Thoracic aorta (tissue), 2 donors: ENCODE measurements at places on chromosomes 3 and 15. TPM values are rescaled to one million over a fixed set of nuclear protein-coding genes. Genes with fewer than 3 reads are reported as not detected.

The TM4SF18 gene
- total RNA-seq, result 4.9 TPM

GRCh38 chr3:58336135-58336882 lies 3.6 kb downstream of the PXK start:
- no peak for DNase-seq

- no peak for DNase-seq
These were observed 6.3 kb downstream of the CCNB2 start for GRCh38 chr15:59111251-59111650.

DNA sequence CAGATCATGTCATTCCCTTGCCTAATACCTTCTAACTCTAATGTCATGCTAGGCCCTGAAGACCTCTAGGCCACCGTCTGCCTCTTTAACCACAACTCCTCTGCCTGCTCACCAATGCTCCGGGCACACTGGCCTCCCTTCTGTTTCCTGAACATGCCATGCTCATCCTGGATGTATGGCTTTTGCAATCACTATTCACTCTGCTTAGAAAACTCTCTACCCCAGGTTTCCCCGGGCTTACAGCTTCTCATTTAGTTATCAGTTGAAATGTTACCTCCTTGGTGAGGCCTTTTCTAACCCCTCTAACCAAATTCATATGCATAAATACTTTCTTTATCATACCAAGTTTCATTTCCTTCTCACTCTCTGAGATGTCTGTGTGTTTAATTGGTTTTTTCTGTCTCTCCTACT lies 727.8 kb upstream of the CFAP20DC start:
- no peak for DNase-seq

DNA sequence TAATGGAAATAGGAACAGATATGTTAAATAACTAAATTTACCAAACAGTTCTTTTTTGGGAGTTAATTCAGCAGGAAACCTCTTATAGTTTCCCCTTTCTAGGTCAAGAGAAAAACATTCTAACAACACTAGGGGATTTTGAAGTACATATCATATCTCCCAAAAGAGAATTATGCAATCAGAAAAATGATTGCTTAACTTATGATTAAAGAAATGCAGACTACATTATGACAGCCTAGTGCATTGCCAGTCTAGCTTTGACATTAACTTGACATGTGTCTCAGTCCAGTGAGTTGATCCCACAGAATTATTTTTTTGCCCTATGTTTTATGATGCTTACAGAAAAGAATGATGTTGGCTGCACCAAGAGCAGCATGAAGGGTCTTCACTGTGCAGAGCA lies 31.7 kb upstream of the NPHP3 start:
- no peak for DNase-seq

DNA sequence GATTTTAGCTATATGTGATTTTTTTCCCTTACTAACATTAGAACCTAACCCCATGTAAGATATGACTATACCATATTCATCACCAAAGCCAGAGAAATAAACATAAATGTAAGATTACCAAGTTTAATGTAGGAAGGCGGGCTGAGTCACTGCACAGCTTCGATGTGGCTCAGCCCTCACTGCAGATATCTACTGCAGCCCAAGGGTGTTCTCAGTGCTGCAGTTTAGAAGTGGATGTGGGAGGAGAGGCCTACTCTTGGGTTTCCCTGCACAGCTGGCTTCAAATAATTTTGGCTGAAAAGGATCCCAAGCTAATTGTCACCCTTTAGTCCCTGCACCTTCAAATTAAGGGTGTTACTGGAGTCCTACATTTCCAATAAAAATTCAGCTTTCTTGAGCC lies 9.3 kb downstream of the ARPP19 start:
- DNase-seq, result no peak

DNA sequence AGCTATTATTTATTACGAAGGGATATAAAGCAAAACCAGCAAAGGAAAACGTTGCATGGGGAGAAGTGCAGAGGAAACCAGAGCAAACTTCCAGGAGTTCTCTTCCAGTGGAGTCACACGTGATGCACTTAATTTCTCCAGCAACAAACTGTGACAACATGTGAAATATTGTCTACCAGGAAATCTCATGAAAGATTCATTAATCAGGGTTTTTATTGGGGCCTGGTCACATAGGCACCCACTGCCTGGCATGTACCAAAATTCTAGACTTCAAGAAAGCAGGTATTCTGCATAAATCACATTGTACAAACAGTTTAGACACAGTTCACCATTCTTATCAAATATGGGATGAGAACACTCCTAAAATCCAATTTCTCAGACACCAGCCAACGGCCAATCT lies 5.4 kb upstream of the TFG start:
- DNase-seq, result no peak

DNA sequence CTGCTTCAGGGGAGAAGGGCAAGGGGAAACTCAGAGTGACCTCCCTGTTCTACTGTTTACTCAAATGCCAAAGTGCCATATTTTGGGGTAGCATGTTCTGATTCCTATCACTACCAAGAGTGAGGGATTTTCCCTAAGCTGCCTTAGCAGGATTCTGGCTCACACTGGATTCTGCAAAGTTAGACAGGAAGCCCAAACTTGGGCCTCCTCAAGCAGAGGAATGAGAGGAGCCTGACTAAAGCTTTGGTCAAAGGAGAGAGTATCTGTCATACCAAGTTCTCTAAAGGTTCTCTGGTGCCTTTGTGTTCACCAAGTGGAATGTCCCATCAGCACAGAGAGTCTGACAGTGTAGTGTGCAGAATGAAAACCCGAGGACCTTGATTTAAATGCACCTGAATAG lies 8.8 kb upstream of the RARB start:
- DNase-seq, result no peak

DNA sequence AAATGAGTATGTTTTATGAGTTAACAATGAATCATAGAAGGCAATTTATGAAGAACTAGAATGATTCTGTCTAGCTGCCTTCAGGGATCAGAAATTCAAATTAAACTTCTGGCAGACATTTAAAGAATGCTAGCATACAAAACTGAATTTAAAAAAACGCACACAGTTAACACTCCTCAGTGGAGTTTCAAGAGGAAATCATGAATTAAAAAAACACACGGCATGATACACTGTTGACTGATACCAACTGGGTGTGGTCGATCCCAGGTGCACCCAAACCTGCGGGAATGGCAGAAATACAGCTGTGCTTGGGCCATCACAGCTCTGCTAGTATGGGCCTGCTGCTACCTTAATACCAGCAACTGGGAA lies 526.0 kb downstream of the FOXP1 start:
- DNase-seq, result no peak

- no peak for DNase-seq
These were observed 602.6 kb downstream of the PYDC2 start for GRCh38 chr3:192063570-192063969.

DNA sequence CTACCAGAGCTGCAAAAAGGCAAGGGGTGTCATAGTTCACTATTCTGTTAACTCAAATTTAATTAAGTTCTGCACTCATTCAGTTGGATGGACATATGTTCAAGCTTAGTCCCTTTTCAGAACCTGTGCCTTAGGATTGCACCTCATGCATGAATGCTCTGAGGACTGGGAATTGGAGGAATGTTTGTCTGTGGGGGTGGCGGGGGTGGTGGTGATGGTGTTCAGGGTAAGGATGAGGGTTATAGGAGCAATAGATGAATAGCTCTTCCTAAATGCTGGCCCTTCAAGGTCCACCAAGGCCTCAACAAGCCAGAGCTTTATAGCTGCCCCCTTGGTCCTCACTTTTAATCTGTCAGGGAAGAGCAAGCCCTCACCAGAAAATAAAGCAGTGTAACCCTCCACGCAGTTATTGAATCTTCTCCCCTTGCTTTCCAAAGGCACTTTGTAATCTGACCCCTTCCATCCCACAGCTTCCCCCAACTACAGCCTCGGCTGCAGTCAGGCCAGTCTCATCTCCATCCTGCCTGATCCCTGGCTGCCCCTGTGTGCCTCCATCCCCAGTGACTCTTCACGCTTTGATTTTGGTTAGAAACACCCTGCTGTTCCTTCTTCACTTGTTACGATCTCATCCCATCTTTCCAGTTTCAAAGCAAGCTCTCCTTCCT lies 221.6 kb upstream of the LMCD1 start:
- DNase-seq, result no peak

- no peak for DNase-seq
These were observed 116.2 kb upstream of the LSAMP start for GRCh38 chr3:116561529-116561928.

DNA sequence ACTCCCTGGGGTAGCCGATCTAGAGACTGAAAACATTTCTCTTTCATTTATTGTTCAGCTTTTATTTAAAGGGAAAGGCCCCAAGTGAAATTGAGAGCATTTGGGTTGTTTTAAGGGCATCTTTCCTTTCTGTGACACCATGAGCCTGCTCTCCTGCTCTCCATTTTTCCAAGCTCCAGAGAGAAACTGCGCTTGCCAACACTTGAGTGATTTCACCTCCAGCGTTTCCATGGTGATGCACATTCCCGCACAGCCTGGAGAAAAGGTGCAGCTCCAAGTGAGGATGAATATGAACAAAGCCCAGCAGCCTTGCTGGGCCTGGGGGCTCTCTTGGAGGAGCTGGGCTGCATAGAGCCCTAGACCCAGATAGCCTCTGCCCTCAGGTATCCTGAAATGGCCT lies 159.2 kb upstream of the PPP2R3A start:
- no peak for DNase-seq

- peak; percentile 77 for DNase-seq
These were observed 30.6 kb downstream of the CMTM7 start for GRCh38 chr3:32421991-32422859.

DNA sequence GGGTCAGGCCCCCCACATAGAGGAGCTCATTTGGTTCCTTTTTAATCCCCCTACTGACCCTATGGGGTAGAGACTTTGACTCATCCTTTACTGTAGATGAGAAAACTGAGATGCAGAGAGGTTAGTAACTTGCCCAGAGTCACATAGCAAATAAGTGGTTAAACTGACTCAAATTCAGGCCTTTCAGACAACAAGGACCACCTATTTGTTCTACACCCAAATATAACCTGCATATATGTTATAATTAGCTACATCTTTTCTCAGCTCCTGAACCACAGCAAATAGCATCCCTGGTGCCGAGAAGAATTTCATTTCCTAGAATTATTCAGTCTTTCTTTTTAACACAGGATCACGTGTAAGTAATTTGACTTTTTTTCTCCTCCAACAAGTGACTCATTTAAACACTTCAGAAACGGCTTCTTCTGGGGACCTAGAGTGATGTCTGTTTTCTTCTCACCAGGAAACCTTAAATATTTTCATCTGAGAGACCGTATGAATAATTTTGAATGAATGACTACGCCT lies 57.4 kb downstream of the MGLL start:
- DNase-seq, result no peak

The HTR3E gene
- total RNA-seq, result not detected

The CLDN16 gene
- not detected for total RNA-seq

The ECE2 gene
- total RNA-seq, result not detected

- no peak for DNase-seq
These were observed 64.8 kb upstream of the SATB1 start for GRCh38 chr3:18489939-18490338.

The FOXB1 gene
- total RNA-seq, result not detected

- no peak for DNase-seq
These were observed 53.9 kb downstream of the RAP2B start for GRCh38 chr3:153215966-153216365.

The MCTP2 gene
- 16.6 TPM for total RNA-seq

- DNase-seq, result no peak
These were observed 130.6 kb upstream of the SEMA6D start for GRCh38 chr15:47586653-47587224.

GRCh38 chr15:58306591-58307312 lies 125.0 kb upstream of the LIPC start:
- no peak for DNase-seq

DNA sequence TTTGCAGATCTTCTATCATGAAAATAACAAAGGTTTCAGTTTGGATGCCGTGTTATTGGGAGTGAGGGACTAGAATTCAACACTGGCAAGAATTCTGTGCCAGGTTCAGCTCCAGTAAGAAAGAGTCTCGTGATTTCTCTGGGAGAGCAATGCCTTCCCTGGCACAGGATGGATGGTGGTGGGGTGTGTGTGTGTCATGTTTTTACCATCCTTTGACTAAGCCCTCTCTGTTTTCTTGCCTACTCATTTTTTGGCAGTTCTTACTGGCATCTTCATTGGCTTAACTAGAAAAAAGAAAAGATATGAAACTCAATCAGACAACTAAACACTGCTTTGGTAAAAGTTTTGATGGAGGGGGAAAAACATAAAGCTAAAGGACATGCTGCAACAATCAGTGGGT lies 86.6 kb downstream of the FMN1 start:
- no peak for DNase-seq

DNA sequence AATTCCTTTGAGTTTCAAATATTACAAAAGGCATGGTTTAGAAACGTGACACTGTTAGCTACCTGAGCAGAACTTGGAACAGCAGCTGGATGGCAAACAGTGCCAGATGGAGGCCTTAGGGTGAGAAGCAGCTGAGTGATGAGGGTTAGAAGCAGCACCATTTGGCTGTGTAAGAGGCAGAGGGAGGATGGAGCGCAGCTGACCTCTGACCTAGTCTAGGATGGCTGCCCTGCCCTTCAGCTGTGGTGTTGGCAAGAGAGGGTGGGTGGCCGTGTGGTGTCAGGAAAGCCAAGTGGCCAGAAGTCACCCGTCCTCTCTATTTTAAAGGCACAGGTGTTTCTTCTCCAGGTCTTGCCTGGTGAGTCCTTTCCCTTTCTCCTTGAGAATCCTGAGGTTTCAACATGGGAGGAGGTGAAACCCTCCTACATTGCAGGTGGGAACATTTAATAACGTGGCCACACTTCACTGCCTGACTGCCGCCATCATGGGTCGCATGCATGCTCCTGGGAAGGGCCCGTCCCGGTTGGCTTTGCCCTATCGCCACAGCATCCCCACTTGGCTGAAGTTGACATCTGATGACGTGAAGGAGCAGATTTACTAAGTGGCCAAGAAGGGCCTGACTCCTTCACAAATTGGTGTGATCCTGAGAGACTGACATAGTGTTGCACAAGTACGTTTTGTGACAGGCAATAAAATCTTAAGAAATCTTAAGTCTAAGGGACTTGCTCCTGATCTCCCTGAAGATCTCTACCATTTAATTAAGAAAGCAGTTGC lies 17.6 kb downstream of the BCL2L10 start:
- DNase-seq, result no peak

DNA sequence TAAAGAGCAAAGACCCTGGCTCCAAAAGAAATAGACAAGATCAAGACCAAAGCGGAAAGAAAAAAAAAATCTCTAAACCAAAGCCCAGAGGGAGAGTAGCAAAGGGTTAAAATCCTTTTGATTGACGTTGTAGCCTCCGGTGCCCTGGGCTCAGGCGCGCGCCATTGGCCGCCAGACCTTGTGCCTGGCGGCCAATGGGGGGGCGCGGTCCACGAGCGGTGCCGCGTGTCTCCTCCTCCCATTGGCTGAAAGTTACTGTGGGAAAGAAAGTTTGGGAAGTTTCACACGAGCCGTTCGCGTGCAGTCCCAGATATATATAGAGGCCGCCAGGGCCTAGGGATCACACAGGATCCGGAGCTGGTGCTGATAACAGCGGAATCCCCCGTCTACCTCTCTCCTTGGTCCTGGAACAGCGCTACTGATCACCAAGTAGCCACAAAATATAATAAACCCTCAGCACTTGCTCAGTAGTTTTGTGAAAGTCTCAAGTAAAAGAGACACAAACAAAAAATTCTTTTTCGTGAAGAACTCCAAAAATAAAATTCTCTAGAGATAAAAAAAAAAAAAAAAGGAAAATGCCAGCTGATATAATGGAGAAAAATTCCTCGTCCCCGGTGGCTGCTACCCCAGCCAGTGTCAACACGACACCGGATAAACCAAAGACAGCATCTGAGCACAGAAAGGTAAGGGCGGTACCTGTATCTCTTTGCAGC lies at the start of gene HES1:
HES1 (plus strand) TSS at position 343 of the 713 bp plus-strand sequence; CDS start at position 576, 233 bp downstream.
- DNase-seq, result peak; percentile 74
